ENCODE measurements at places on chromosomes 2 and 18.

DNA sequence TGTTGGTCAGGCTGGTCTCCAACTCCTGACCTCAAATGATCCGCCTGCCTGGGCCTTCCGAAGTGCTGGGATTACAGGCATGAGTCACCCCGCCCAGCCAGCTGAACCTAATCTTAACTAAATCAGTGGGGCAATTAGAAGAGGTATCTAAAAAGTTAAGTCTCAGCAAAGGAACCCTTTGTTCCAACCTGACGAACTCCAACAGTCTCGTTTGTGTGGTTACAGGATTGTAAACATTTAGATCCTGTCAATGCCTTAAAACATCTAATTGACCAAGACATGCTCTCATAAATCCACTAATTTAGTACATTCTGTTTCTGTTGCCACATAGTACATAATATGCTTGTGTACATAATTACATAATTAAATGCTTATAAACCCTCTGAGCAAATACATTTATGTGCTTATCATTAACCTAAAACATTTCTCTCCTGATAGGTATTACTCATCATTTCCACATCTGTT lies 31.1 kb upstream of the STK39 start:
- DNase-seq, result no peak

DNA sequence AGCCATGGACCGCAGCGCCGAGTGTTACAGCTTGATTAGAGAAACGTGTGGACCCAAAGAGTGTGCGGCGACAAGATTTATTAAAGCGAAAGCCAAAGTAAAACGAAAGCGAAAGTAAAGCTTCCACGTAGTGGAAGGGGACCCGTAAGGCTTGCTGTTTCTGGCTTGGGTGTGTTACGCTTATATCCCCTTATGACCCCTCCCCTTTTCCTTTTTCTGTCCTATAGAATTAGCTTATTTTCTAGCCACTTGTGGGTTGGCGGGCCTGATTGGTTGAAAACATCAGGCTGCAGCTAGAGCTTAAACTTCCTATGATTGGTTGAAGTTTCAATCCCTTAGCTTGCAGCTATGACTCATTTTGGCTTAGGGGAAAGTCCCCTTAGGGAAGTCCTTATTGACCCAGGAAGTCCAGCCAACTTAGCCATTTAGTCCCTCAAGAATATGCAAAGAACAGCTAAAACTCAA lies 969.7 kb downstream of the DCDC2C start:
- DNase-seq, result no peak

DNA sequence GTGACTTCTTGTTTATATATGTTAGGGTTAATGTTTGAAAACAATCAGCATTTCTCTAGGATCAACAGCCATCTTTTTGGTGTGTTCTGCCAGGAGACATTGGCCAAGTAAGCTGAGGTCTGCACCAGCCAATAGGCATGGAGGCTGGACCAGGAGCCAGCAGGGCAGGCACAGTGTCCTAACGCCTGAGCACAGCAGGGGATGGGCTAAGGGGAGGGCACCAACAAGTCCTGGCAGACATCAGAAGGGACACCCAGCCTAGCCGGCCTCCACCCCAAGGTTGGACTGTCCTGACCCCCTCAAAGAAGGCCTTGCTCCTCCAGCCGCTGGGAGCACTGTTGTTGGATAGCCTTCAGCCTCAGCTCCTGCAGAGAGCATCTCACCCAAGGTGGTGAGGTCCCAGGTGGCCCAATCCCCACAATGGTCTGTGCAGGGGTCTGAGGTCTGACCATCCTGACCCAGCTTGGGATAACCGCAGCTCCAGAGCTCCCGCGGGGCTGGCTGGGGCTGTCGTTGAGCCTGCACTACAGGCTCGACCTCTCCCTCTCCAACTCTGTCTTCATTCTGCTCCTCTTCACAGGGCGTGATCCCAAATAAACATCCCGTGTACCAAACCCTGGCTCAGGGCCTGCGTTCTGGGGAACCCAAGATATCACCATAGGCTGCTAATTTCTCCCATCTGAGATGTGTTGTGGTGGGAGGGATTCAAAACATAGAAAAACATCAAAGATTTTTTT lies 8.1 kb downstream of the TEX44 start:
- DNase-seq, result no peak

- no peak for DNase-seq
These were observed 64.0 kb upstream of the SMAD7 start for GRCh38 chr18:49014605-49015267.

DNA sequence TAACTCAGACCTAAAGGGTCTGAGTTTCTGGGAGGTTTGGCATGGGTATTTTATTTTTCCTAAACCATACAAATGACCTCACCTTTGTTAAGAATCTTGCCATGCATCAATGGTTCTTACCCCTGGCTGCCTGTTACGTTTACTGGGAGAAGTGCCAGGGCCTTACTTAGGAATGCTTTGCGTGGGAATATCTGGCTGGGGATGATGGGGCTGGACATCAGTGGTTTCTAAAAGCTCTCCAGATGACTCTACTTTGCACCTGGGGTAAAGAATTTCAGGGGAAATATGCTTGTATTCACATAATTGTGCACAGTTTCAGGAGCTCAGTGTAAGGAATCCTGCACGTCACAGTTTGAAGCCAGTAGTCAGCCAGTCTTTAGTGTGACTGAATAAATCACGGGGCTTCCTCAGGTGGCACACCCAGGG lies 18.2 kb upstream of the DAW1 start:
- no peak for DNase-seq
